NCI-H1105 (cell line): ENCODE measurements at places on chromosomes 16 and 17.
A peak's percentile ranks its signal among the peaks of the same experiment; 100 is the strongest.

- no peak for DNase-seq
Measured at GRCh38 chr17:69809331-69809730, 265.7 kb upstream of the KCNJ16 start.

DNA sequence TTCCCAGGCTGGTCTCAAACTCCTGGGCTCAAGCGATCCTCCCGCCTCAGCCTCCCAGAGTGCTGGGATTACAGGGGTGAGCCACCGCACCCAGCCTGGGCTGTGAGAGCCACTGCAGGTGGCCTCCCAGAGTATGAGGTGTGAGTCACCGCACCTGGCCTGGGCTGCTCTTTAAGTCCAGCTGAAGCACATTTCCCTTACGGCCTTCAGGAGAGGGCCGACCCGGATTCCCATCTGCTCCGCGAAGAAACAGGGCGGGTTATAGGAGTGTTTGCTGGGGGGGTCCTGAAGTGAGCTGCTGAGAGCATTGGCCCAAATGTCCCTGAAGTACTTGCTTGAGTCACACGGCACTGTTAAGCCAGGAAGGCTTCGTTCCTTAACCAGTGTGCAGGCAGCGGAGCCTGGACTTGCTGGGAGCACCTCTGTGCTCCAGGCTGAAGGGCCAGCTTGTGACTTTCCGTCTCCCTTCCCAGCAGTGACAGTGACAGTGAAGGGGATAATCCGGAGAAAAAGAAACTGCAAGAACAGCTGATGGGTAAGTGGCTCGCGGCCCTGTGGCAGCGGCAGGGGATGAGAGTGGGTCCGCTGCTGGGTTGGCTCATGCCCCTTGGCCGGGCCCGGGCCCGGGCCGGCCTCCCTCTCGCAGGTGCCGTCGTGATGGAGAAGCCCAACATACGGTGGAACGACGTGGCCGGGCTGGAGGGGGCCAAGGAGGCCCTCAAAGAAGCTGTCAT lies 7.2 kb downstream of the VPS4A start:
- DNase-seq: no peak

DNA sequence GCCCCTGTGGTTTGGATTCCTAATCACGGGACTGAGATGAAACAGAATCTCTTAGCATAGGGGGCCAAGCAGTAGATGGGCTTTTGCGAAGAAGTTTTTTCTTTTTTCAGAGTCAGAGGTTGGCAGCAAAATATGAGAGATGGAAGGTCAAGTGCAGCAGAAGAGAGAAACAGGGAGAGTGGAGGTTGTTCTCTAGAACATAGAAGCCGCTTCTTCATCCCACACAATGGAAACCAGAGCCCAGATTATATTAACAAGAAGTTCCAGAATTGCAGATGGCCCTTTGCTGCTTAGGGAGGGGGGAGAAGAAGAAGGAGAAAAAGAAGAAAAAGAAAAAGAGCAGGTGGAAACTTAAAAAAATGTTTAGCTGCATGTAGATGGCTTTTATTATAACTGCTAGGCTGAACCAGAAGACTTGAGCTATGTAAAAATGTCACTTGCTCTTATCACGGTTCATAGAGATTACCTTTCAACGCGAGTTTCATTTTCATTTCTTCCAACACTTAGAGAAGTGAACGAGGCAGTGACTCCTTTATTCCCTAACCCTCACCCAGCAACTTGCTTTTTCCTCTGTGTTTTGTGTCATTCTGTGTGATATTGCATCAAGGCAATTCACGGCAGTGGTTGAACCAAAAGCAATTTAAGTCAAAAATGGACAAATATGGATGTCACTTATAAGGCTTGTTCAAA lies 737.5 kb downstream of the WWOX start:
- DNase-seq: no peak

- no peak for DNase-seq
Measured at GRCh38 chr16:78718141-78718540, 618.7 kb downstream of the WWOX start.

- DNase-seq: no peak
Measured at GRCh38 chr16:24883714-24884151, 38.0 kb downstream of the SLC5A11 start.

DNA sequence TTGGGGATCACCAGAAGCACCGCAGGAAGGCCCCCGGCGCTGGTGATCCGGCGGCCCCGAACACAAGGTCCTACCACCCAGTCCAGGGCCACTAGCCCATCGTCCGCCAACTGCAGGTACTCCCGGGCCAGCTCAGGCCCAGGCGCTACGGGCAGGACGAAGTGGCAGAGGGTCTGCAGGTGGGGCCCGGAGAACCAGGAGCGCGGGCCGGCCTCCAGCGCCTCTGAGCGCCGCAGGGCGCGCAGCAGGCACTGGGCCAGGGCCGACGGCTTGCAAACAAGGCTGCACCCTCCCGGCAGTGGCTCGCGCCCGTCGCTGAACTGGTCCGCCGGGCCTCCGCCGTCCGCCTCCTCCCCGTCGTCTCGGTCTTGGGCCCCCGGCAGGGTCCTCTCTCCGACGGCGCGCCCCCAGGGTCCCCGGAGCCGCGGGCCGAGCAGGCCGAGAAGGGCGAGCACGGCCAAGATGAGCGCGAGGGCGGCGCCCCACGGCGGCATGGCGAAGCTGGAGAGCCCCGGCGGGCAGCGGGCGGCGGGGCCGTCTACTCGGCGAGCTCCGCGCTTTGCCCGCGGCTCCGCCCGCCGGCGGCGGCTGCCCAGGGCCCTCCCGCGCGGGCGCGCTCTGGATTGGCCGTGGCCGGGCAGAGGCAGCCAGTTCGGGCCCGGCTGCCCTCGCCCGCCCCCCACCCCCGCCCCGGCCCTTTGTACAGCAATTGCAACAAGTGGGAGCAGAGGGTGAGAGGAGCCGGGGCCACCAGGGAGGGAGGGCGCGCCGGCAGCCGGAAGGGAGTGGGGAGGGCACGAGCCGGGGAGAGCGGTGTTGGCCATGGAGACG lies at the start of gene ABHD15:
Gene ABHD15 (minus strand): TSS at position 565 of the 831 bp plus-strand sequence. CDS start 71 bp downstream, at position 494.
- peak; percentile 48 for DNase-seq

GRCh38 chr17:733743-734142 lies 1.3 kb downstream of the TLCD3A start:
- no peak for DNase-seq

- no peak for DNase-seq
Measured at GRCh38 chr17:35299135-35299534, 56.3 kb downstream of the SLFN5 start.

GRCh38 chr17:3602499-3602898 lies 6.7 kb downstream of the TRPV1 start:
- DNase-seq: no peak

- peak; percentile 82 for DNase-seq
Measured at GRCh38 chr17:49968405-49969133, 421 bp upstream of the DLX4 start.

DNA sequence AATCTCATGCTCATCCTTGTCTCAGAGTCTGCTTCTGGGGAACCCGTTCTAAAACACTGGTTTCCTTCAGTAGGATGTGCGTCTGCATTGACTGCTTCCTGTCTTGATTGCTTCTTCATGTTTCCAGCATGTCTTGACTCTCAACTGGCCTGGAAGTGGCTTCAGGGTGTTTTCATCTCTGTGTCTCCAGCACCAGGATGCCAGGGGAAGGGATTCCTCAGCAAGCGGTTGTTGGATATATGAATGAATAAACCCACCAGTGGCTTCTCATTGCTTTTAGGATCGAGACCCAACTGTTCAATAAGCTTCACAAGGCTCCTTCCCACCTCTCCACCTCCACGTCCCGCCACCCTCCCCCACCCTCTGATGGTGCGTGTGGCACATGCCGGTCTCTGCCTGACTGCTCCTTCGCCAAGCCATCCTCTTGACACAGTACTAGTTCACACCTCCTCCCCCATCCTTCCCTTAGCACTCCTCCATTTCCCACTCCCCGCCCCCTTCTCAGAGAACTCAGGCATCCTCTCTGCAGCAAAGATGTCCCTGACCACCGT lies 14.1 kb upstream of the TNS4 start:
- no peak for DNase-seq

DNA sequence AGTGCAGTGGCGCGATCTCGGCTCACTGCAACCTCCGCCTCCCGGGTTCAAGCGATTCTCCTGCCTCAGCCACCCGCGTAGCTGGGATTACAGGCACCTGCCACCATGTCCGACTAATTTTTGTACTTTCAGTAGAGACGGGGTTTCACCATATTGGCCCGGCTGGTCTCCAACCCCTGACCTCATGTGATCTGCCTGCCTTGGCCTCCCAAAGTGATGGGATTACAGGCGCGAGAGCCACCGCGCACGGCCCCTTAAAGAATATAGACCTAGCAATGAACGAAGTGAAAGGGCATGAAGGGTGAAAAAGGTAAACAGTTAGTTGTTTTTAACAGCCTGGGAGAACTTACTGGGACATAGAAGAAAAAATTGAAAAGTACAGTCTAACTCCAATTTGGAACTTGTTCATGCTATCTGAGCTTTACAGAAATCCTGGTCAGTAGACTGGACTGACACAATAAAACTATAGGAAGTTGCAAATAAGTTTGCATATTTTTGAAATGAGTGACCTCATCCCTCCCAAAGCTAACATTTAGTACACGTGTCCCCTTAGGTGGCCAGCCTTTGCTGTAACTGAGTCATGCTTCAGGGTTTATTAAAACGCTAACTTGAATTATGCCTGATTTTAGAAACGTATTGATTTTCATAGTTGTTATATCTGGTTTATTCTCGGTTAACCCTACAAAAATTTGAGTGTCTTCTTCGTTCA lies 1.8 kb downstream of the COG1 start:
- no peak for DNase-seq

GRCh38 chr16:49330562-49331201 lies 42.9 kb upstream of the C16orf78 start:
- DNase-seq: no peak

DNA sequence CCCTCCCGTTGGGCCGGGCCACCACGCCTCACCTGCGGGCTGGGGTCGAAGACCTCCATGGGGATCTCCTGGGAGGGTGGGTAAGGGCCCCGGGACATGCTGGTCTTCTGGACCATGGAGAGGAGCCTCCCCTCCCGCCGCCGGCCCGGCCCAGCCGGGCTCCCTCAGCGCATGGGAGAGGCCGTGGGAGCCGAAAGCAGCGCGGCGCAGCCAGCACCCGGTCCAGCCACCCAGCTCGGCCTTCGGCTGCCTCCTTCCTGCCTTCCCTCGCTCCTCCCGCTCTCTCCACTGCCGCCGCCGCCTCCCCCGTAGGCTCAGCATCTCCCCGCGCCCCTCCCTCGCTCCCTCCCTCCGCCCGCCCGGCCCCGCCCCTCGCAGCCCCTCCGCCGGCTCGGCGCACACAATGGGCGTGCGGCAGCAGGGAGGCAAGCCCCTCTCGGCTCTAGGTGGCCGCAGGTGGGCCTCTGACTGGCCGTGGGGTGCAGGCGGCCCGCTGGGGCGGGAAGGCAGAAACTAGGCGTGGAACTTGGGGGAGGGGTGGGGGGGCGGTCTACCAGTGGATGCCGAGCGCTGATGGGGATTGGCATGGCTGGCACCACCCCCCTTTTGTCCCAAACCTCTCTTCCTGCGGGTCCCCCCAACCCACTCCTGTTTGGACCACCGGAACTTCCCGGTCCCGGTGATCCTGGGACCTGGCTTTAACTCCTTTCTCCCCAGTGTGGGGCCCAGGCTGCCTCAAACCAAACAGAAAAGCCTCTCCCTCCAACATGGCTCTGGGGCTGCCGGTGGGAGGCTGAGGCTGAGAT lies at the start of gene CACNB1:
Gene CACNB1 (minus strand): TSS at position 290 of the 806 bp plus-strand sequence. CDS start 174 bp downstream, at position 116.
- DNase-seq: peak; percentile 74

DNA sequence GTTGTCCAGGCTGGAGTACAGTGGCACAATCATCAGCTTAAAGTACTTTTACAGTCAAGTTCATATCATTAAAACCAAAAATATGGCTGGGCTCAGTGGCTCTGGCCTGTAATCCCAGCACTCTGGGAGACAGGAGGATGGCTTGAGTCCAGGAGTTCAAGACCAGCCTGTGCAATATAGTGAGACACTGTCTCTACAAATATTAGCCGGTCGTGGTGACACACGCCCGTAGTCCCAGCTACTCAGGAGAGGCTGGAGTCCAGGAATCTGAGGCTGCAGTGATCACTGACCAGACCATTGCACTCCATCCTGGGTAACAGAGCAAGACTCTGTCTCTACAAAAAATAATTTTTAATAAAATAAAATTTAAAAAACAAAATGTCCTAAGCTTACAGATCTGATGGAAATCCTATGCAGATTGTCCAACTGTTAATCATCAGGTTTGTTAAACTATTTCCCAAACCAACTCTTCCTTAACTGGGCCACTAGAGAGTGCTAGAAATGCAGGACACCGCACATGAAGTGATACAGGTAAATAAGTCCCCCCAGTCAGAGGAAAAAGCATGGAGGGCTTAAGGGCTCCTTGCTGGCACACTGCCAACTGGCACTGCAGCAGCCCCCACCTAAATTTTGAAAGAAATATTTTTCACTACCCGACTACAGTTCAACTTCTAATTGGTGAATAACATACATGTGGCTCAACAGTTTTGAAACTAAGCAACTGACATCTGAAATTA lies 2.8 kb downstream of the USP22 start:
- DNase-seq: peak; percentile 41

- DNase-seq: no peak
Measured at GRCh38 chr17:75271955-75272847, 1.2 kb upstream of the MIF4GD start.

DNA sequence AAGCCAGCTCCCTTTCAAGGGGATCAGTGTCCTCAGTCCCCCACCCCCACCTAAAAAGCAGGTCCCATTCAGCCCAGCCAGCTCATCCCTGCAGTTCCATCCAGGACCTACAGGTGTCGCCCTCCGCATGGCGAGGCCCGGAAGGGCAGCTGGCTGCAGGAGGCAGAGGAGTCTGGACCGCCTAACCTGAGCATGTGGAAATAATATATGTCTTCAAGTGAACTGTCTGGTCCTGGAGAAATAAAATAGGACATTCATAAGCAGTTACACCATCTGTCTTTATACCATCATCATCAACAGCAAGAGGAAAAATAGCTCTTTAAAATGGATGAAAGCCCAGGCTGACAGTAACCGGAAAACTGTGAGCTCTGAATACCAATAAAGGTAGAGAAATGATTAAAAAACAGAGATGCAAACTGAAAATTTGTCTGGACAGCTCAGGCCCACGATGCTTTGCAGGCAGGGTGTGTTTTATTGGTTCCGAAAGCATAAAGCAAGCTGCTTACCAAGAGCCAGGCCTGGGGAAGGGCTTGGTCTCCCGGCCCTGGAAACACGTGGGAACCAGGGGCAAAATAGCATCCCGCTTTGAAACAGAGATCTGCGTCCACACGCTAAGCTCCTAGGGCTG lies 215.2 kb downstream of the ZFHX3 start:
- DNase-seq: peak; percentile 25

DNA sequence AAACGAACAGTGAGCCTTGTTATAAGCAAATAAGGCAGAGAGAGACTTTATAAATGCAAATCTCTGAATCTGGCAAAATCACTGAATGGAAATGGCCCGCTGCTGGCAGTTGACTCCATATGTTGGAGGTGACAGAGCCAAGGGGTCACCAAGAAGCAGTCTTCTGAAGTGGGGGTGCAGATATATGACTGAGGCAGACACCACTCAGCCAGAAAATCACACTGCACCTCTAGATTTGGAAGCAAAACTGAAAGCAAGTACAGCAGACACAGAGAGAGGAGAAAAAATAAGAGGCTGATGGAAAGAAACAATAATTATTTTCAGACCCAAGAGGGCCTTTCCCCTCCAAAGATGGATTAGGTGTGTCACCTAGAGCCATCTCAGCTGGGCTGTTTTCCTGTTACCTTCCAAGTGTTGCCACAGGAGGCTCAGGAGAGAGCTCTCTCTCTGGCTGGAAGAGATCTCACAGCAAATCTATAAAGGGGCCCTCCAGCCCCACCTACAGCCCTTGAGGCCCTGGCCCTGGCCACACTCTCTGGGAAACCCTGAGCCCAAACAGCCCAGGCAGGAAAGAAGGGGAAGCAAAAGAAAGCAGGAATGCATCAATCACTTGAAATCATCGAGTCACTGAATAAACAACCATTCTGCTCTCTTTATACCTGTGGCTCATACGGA lies 585.1 kb upstream of the PSMD7 start:
- DNase-seq: no peak
